Glutamatergic neuron (in vitro differentiated cells): ENCODE measurements at places on chromosomes 3 and 15. TPM values are rescaled to one million over a fixed set of nuclear protein-coding genes. Genes with fewer than 3 reads are reported as not detected.

- no peak for DNase-seq
Measured at GRCh38 chr15:25912035-25912434, 48.9 kb upstream of the ATP10A start.

DNA sequence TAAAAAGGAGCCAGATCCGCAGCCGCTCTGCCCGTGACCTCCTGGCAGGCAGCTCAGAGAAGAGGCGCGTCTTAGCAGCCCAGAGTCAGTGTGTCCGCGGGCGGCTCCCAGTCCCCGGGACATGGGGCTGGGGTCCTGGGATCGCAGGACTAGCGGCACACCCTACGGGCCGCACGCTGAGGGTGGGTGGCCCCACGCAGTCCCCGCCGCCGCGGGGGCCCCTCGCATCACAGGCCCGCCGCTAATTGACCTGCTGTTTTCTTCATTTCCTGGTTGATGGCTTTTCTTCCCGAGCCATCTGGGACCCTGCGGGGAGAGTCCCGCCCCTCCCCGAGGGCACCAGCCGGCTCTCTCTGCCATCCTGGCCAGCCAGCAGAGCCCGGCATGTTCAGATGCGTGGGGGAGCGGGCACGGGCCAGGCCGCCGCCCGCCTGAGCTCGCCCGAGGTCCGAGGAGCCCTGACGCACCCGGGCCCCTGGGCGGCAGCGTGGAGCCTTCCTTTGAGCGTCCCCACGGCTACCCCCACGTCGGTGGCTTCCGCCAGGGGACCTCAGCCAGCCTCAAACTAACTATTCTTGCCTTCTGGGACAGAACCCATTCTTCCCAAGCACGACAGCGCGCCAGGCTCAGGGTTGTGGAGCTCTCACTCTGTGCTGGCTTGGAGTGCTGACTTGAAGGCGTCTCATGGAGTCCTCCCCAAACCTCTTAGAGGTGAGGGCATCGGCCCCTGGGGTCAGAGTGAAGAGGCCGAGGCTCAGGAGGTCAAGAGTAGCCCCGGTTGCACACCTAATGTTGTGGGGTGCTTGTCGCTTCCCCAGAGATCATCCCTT lies 34.6 kb upstream of the CACNA2D3 start:
- DNase-seq, result peak; percentile 72

GRCh38 chr3:134427400-134428111 lies 53.3 kb upstream of the AMOTL2 start:
- no peak for DNase-seq

GRCh38 chr15:101613130-101614000 lies 38.8 kb downstream of the TM2D3 start:
- peak; percentile 68 for DNase-seq

DNA sequence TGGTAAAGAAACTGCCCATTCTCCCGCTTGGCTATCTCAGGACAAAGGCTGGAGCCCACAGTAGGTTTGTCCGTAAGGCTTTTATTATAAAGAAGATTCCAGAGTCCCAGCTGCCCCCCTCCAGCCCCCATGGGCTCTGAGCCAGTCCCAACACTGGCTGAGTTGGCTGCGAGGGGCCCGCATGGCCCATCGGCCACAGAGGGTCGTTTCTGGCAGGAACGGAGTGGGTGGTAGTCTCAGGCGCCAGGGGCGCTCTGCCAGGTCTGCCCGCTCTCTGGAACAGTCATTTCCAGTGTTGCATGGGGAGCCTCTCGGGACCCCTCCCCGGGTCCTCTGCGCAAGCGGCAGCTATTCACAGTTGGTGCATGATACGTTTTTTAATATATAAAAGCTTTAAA lies 12.2 kb downstream of the H1-8 start:
- DNase-seq, result no peak

Gene SEMA3G
- 0.59 TPM for total RNA-seq

GRCh38 chr3:176948151-176948550 lies 249.1 kb downstream of the TBL1XR1 start:
- no peak for DNase-seq

DNA sequence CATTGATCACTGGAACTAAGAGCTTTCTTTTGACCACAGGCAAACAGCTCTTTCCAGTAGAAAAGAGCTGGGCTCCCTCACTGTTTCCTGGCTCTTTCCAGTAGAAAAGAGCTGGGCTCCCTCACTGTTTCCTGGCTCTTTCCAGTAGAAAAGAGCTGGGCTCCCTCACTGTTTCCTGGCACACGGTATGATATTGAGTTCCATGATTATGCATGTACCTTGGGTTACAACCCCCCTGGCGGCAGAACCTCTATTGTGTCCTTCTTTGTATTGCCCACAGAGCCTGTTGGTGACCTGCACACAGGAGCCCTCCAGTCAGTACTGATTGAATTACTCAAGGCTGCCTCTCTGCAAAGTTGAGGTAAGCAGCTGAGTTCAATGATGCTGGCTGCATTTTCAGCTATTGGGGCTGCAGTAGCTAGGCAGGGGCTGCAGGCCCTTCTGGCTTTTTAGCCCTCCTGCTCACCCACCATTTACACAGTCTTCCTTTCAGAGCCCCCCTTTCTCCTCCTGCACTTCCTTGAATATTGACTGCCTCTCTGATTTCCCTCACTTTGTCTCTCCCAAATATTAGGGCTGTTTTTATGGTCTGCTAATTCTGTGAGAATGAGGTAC lies 10.2 kb downstream of the ACKR2 start:
- DNase-seq, result peak; percentile 24

- DNase-seq, result no peak
Measured at GRCh38 chr3:66454464-66454859, 46.4 kb downstream of the LRIG1 start.

GRCh38 chr3:127652246-127652995 lies 20.3 kb upstream of the ABTB1 start:
- DNase-seq, result peak; percentile 72

Gene A4GNT
- total RNA-seq, result not detected

Gene ADAMTS17
- 6.8 TPM for total RNA-seq

- no peak for DNase-seq
Measured at GRCh38 chr15:67142767-67143100, 77.3 kb downstream of the SMAD3 start.

DNA sequence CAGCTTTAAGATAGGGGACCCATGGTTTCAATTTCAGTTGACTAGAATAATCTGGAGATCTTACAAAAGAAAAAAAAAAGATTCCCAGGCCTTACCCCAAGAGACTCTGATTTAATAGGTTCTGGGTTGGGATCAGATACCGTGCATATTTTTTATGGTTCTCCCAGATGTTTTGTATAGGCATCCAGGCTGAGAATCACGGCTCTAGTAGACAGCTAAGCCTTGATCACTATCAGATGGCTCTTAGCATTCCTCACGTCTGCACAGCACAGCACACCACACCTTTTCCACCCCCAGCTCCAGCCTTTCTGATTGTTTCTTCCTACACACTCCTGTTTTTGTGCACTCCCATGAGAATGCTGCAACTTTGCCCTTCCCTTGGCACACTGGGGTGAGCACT lies 40.8 kb downstream of the TMEM45A start:
- DNase-seq, result no peak

- no peak for DNase-seq
Measured at GRCh38 chr3:11099306-11099705, 55.0 kb upstream of the HRH1 start.

- no peak for DNase-seq
Measured at GRCh38 chr3:146747051-146747450, 141.9 kb upstream of the PLSCR5 start.

Gene FEZF2
- total RNA-seq, result 0.49 TPM

DNA sequence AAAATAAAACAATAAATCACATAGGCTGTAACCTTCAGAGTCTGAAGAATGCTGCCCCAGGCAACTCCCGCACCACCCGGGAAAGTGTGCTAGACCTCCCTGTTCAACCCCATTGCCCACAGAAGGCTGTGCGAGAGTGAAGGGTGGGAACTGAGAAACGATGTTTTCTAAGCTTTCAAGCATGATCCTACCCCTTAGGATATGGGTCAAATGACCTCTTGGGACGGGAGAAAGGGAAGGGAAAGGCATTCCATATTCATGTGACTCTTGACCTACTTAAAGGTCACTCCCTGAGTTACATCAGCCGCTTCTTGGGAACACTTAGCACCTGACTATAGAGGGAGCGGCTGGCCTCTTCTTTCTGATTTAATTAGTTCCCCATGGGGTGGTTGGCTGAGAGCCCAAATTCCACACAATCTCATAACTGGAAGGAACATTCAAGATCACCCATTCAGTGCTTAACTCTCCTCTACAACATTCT lies 114.7 kb upstream of the SLC24A5 start:
- DNase-seq, result peak; percentile 27

Gene EOMES
- not detected for total RNA-seq

DNA sequence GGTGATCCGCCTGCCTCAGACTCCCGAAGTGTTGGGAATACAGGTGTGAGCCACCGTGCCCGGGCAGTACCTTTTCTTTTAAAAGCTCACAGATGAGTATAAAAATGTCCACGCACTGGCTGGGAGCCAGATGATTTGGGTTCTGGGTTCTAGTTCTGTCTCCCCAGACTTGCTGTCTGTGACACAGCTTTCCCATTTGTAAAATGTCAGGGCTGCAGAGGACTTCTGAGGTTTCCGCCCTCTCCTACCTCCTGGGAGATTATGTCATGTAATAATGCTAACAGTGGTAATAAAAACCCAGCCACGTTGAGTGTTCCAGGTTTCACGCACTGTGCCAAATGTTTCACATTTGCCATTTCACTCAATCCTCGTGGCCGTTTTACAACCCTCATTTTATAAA lies 1.3 kb upstream of the PPP4R2 start:
- no peak for DNase-seq

- no peak for DNase-seq
Measured at GRCh38 chr3:168417016-168417415, 321.3 kb upstream of the GOLIM4 start.

DNA sequence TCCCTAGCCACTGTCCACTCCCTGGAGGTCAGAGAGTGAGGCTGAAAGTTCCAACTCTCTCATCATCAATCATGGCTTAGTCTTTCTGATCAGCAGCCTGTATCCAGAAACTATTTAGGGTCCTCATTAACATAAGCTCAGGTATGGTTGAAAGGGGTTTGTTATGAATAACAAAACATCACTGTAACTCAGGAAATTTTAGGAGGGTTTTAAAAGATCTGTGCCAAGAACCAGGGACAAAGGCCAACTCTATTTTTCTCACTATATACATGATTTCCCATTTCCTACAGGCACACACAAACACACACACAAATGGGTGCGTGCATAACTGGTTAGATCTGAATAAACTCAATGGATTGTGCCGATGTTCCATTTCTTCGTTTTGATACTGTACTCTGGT lies 23.6 kb downstream of the STOML1 start:
- DNase-seq, result no peak

DNA sequence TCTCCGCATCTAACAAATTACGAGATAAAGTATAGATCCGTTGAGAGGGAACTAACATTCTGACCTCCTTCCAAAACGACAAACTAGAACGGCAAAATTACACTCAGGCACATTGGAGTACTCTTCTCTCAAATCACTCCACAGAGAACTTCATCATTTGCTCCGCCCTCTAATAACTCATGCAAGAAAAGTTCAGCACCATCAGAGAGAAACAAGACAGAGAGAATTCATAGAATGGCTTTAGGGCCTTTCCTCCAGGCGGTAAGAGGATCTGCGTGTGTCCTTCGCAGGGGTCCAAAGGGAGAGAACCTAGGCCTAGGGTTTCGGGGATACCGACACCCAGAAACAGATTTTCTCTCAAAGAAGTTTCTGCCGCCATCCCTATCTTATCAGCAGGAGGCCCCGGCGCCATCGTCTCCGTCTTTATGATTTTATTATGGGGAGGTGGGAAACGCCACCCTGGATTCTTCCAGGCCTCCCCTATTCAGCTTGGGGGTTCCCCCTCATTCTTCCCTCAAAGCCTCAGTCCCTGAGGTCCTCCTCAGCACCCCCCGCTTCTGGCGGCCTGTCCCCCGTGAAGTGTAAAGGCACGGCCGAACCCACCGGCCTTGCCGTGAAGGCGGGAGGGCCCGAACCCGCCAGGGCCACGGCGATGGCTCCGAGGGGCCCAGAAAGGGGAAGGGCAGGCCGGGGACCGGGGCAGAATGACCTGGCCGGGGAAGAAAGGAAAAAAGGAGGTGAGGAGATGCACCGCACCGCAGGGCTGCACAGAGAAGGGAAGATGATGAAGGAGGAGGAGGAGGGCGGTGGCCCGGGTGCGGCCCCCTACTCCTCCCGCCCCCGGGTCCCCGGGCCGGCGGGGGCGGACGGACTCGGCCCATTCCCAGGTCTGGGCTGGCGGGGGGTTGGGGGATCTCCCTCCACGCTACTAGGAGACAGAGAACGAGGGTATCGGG lies 768 bp downstream of the UBXN7 start:
- peak; percentile 58 for DNase-seq

GRCh38 chr3:14514323-14514720 lies 25.8 kb downstream of the GRIP2 start:
- DNase-seq, result peak; percentile 8

GRCh38 chr15:60235951-60236710 lies 161.7 kb downstream of the ANXA2 start:
- DNase-seq, result no peak

DNA sequence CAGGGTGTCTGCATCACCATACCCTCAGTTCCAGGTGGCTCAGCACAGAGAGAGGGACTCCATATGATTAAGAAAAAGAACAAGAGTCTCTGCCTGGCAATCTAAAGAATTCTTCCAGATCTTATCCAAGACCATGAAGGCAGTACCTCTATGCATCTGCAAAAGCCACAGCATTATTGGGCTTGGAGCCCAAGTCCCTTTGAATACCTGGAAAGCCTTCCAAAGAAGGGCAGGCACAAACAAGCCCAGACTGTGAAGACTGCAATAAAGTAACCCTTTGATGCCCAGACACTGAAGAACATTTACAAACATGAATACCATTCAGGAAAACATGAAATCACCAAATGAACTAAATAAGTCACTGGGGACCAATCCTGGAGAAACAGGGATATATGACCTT lies 60.9 kb upstream of the DIPK2A start:
- no peak for DNase-seq

DNA sequence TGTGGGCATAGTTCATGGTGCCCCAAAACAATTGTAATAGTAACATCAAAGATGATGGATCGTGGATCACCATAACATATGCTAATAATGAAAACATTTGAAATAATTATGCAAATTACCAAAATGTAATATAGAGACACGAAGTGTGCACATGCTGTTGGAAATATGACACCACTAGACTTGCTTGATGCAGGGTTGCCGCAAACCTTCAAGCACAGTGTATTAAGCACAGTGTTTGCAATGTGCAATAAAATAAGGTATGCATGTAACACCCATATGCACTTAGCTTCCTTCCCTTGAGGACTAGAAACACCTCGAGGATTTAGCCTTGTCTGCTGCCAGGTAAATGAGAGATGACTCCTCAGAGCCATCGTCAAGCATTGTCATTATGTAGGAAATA lies 10.9 kb upstream of the GJD2 start:
- DNase-seq, result no peak

GRCh38 chr15:53808058-53808706 lies 48.7 kb upstream of the WDR72 start:
- no peak for DNase-seq

DNA sequence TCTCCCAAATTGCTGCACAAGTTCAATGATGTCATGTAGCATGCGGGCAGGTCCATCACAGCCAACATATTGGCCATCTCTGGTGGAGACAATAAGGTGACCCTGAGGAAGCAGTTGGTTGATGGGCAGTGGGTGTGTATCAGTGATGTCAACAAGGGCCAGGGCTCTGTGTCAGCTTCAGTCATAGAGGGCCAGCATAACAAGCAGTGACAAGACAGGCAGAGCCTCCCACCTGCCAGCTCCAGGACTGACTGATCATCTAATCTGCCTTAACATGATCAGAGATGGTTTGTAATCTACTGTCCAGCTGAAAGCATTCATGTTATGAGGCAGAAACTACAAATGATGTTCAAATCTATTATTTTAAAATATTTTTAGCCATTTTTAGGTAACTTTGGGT lies 62.3 kb downstream of the GLB1 start:
- DNase-seq, result no peak
